ENCODE measurements at places on chromosomes 5 and 9.

GRCh38 chr5:9392625-9393024 lies 153.2 kb downstream of the SEMA5A start:
- DNase-seq = no peak

DNA sequence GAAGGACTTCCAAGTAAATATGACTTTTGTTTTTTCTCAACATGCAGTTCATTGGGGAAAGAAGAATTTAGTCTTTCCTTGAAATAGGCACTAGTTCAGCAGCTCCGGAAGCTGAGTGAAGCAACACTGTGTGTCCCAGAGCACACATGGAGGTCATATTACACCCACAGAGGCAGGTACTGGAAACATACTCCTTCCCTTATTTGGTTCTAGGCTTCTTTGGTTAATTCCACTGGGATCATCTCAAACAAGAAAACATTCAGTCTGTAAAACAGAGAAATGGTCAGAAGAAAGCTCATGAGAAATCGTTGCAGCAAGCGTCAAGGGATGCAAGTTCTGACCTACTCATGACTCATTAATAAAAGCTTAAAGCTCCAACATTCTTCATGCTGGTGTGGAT lies 175.1 kb upstream of the PCSK5 start:
- DNase-seq = peak; percentile 68

GRCh38 chr5:102863764-102864560 lies 108.9 kb downstream of the PAM start:
- no peak for DNase-seq

- peak; percentile 51 for DNase-seq
Observed at GRCh38 chr9:32502464-32502863, 23.5 kb downstream of the RIGI start.

DNA sequence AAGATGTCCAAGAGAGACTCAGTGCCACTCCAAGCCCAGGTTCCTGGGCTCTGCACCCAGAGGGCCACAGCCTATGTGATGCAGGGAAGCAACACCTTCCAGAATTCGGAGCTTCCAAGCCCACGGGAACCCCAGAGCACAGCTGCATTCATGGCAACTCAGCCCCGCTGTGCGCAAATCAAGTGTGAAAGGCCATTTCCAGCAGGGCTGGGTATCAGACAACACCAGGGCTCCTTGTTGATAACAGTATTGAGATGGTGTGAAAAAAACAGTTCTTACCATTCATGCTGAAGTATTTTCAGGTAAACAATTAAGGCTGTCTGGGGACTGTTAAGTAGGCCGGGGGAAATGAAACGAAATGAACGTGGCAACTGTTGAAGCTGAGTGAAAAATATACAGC lies 10.1 kb downstream of the ROR2 start:
- DNase-seq = no peak

DNA sequence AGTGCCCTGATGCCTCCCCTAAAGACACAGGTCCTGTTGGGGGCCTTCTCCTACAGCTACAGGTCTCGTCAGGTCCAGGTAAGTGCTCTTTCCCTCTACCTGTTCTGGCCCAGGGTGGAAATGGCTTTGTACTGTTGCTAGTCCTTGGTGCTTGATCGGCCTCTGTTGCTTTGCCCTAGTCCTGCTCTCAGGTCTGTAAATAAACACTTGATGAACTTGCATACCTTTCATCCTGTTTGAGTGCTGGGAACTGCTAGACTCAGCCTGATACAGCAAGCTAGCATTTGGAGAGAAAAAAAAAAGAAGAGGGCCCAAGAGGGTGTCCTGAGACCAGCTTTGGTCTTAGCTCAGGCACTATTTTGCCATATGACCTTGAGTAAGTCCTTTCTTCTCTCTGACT lies 21.8 kb upstream of the ZNF618 start:
- DNase-seq = no peak

DNA sequence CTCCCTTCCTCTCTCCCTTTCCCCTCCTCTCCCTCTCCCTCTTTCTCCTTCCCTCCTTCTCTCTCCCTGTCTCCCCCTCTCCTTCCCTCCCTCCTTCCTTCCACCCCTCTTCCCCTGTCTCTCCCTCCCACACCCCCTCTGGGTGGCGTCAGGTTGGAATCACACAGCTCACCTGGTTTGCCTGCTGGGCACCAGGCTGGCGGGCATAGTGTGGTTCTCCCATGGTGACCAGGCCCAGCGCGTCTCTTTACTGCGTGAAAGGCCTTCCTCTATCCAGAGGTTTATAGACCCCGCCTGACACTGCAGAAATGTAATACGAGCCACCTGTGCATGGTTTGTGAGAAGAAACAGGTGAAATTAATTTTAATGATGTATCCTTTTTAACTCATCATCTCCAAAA lies 76.2 kb downstream of the MRPL36 start:
- no peak for DNase-seq

- DNase-seq = peak; percentile 90
Observed at GRCh38 chr9:115006660-115007059, 76.3 kb upstream of the TNFSF8 start.

DNA sequence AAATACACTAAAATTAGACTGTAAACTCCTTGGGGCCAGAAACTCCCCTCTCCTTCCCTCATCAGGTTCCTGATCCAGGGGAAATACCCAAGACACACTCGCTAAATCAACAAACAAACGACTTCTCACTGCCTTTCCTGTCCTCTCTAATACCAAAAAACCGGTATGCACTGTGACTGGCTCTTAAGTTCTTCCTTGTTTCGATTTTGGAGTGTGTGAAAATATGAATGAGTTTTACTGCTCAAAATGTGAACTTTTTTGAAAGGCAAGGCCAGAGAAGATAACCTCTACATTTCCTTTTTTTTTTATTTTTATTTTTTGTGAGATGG lies 81.1 kb upstream of the EPB41L4B start:
- no peak for DNase-seq

GRCh38 chr5:130884023-130884422 lies 281.0 kb downstream of the HINT1 start:
- DNase-seq = no peak

DNA sequence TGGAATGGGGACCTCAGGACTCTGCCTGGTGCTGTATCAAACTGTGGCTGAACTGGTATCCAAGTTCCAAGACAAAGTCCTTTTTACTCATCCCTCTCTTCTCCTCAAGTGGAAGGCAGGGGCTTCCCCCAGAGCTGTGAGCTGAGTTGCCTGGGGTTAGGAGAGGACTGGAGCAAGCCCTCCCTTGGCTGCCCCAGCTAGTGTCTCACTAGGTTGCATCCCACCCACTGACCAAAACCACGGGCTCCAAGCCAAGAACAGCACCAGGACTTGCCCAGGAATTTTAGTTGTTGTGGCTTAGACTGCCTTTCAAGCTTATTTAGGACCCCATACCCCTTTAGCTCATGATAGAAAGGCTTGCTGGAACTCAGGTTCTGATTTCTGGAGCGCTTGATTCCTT lies 158.7 kb upstream of the TNC start:
- DNase-seq = peak; percentile 63

DNA sequence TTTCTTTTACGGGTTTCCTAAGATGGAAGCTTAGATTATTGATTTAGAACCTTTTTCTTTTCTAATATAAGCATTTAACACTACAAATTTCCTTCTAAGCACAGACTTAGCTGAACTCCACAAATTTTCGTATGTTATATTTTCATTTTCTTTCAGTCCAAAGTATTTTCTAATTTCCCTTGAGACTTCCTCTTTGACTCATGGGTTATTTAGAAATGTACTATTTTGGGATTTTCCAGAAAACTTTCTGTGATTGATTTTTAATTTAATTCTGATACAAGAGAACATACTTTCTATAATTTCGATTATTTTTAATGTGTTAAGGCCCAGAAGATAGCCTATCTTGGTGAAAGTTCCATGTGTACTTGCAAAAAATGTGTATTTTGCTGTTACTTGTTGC lies 19.7 kb upstream of the TBCA start:
- no peak for DNase-seq

DNA sequence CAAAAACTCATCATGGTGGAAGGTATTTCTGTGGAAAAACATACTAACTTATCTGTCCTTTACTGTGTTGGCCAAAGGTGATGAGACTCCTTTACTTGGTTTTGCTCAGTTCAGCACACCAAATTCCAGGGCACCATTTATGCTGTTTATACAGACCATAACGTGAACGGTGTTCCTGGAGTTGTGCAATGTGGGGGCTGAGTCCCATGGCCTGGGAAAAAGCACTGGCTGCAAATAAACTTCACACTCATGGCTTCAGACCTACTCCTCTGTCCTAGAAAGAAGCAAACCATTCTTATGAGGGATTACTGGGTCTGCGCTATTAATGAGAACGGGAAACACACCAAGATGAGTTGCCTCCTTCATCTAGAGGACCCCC lies 10.4 kb downstream of the FREM1 start:
- DNase-seq = no peak

DNA sequence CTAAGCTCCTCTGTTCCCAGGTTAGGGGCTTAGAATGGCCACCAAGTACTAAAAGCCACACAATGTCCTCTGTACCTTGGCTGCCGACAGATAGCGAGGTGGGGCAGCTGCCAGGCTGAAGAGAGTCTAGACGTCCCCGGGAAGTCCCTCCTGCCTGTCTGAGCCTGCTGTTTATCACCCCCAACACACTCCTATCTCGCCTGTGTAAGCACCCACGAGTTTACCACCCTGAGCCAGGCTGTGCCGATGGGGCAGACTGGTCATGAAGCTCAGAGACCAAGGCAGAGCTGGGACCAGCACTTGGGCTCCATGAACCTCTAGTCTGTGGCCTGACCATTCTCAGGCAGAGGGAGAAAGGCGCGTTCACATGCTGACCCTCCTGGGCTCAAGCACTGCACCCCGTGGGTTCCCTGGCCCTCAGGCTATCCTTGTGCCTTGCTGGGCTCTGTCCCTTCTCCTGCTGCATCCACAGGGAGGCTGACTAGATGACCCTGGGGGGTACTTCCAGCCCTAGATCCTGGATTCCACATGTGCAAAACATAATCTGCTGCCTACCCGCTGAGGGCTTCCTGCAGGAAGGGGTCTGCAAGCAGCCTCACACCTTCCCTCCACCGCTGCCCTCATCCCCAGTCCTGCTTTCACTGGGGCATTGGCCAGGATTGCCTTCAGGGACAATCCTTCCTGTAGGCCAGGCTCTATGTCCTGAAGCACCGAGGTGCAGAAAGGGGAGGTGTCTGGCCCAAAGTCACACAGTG lies 18.6 kb upstream of the SLC25A51 start:
- DNase-seq = no peak

DNA sequence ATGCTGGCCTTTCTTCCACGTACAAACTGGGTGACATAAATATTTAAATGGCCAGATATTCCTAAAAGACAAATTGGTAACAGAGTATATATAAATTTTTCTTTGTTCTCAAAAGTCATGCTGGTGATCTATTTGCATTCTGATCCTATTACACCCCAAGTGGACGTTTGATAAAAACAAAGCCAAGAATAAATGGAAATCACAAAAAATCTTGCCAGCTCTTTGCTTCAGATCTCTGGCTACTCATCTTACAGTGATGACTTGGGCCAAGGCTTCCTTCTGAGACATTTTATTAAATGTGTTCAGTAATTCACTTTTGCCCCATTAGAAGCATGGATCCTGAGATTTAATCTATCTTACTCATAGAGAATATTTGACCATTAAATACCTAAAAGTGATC lies 444.3 kb upstream of the PIK3R1 start:
- no peak for DNase-seq

- DNase-seq = peak; percentile 94
Observed at GRCh38 chr5:76372323-76373054, 30.6 kb upstream of the IQGAP2 start.

GRCh38 chr5:39186722-39187539 lies 32.4 kb downstream of the FYB1 start:
- no peak for DNase-seq

DNA sequence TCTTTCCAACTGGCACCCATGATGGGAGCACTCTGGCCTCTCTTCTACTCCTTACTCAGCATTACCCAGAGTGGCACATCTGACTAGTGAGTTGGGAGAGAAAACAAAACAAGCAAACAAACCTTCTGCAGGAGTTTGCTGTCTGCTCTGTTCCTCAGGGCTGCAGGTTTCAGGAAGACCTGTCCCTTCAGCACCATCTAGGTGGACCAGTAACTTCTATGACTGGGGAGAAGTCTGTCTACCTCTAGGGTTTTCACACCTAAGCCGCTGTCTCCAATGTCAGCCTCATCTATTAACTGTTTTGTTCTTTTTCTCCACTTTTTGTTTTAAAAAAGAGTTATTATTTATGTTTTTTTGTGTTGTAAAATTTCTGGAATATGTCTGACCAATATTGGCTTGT lies 58.7 kb downstream of the RAB3C start:
- DNase-seq = no peak

DNA sequence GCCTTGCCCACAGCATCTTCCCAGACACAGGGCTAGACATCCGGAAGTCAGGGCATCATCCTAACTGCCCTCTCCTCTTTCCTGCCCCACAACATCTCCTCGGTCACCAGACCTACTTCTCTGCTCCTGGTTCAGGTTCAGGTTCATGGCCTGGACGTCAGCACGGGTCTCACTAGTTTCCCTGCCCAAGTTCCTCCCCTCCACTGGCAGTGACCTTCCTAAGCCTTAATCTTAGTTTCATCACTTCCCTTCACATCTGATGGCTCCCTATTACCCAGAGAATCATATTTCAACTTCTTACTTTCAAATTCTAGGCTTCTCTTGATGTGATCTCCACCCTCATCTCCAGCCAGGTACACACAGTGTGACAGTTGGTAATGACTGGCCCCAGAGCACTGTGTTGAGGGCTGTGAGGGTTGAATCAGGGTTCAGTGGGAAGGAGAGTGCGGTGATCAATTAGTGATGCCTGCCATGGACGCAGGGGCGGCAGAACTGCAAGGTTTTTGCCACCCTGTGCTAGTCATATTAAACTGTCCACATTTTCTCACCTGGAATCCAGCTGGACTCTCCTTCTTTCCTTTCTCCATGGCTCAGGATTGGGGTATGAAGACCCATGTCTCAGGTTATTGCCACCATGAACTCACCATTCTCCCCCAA lies 34.3 kb upstream of the CRB2 start:
- DNase-seq = no peak

DNA sequence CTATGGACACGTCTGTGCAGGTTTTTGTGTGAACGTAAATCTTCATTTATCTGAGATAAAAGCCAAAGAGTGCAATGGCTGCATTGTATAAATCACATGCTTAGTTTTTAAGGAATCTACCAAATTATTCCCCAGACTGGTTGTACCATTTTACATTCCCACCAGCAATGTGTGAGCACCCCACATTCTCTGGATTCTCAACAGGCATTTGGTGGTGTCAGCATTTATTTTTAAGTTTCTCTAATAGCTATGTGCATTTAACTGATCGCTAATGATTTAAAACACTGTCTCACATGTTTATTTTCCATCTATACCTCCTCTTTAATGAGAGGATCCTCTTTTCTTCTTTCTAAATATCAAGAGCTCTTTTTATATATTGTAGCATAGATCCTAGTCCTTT lies 13.9 kb upstream of the ANKRD18A start:
- no peak for DNase-seq

GRCh38 chr5:73321757-73322436 lies 126.7 kb downstream of the FOXD1 start:
- DNase-seq = peak; percentile 98

All from fibroblast of skin of right quadriceps (primary cell).